Caki2 (cell line): ENCODE measurements at places on chromosomes 16 and 17.
A peak's percentile ranks its signal among the peaks of the same experiment; 100 is the strongest.

DNA sequence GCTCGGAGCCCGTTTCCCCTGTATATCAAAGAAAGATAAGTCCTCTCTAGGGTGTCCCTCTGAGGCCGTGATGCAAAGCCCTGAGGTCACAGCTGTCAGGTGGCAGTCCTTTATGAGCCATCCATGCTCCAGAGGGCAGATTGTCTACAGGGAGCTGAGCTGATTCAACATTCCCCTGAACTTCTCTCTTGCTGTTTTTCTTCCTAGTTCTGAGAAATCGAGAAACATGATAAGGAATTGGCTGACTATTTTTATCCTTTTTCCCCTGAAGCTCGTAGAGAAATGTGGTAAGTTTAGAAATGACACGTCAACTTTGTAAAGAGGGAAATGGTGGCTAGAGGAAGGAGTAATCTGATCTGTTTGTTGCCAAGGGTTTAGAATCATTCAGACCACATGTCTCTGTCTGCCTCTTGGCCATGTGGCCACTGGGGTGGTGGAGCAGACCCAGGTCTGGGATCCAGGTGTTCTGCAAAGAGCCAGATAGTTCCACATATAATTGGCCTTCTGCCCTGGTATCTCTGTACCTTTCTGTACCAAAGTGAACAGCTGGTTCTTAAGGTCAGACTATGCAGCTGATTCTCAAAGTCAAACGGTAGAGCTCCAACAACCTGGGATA lies 3.5 kb downstream of the CTNS start:
- DNase-seq = no peak

- DNase-seq = no peak
These were observed 15.8 kb downstream of the GPRC5C start for GRCh38 chr17:74447628-74448159.

DNA sequence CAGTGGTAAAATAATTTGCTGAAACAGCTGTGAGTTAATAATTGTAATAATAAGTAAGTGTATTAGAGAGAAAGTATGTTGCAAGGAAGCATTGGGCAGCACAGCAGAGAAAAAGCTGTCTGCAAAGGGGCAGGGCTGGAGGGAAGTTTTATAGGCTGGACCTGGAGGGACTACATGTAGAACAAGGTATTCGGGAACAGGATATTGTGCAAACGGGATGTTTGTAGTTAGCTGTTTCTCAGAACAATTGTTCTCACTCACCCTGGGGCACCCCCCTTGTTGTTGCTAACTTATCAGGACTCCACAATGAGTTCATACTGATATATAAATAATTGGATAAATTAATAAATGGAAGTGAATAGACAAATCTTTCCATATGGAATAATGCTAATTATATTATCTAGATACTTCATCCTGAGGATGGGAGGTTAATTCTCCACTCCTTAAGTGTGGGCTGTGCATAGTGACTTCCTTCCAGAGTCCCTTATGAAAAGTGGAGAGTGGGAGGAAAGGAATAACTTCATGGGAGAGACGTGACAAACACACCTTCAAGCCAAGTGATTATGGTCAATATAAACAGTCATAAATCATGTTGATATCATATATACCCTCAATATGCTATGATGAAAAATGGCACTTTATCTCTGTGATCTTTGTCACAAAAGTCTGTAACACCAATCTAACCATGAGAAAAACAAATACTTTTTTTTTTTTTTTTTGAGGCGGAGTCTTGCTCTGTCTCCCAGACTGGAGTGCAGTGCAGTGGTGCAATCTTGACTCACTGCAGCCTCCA lies 85.4 kb downstream of the PPM1E start:
- no peak for DNase-seq

DNA sequence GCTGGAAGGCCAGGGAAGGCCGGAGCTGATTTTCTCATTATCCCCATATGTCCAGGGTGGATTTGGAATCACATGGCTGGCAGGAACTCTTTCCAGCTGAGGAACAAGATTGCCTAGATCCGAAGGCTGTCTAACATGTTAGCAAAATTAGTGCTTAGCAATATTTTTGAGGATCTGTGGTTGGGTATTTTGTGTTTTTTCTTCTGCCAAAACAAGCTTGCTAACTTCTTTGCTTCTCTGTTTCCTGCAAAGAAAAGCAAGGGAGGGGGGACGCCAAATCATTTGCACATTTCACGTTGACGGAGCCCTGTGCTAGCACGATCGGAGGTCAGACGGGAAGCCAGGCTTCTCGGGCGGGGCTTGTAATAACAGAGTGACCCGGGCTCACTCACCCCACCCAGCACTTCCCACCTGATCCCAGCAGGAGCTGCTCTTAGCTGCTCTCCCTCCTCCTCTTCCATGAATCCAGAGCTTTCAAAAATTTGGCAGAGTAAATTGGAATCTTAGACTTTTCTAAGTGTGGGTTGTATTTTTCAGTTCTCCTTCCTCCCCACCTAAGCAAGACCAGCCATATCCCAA lies 33.3 kb upstream of the FOXF1 start:
- DNase-seq = peak; percentile 47

DNA sequence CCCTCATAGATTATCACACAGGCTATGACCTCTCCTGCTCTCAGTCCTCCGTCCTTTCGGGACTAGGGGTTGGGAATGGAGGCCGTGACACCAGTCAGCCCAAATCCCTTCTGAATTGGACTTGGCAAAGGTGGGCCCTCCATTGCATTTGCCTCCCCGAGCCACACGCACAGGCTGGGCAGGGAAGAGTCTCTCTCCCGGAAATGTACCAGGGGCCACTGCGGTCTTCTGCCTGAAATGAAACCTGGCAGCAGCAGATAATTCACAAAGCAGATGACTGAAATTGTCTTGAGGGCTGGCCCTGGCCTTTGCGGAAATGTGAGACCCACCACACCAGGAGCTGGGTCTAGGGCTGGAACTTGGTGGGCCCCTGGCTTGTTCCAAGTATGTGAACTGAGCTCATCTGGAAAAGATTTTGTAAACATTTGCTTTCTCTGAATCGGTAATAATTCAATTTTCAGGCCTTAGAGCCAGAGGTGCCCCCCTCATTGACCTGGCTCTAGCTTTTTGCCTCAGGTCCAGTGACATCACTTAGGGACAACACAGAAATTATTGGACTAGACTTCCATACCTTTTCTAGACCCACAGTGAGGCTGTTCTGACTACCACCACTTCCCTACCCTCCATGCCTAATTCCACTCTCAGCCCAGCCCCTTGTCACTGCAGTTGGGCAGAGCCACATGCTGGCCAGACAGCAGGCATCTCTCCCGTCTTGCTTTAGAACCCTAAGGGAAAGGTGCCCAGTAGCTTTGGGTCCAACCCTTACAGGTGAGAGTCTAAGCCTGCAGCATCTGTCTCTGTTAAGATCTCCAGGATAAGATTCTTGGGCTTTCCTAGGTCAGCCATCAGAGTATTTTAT lies 75.2 kb downstream of the CCDC182 start:
- DNase-seq = no peak
